ENCODE measurements at places on chromosomes 4 and X.

DNA sequence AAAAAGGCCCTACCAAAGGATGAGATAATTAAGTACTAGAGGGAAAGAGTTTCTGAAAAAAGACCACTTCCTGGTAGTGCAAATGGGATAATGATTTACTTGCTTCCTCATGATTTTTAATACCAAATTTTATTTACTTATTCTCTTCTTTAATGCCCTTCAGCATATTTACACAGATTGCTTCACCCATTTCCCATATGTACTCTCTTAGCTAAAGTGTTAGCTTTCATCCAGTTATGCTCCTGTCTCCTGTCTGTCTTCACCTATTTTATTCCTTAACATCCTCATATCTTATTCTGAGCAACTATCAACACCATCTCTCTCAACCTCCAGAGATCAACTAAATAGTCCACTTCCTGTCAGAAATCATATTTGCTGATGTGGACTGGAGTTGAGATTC, 183.2 kb upstream of the HS3ST1 start:
- no peak for DNase-seq

GRCh38 chr4:99724067-99724466, 66.4 kb upstream of the C4orf54 start:
- DNase-seq = no peak

- DNase-seq = no peak
These were observed 111.8 kb upstream of the MAP3K15 start for GRCh38 chrX:19627081-19627480.

DNA sequence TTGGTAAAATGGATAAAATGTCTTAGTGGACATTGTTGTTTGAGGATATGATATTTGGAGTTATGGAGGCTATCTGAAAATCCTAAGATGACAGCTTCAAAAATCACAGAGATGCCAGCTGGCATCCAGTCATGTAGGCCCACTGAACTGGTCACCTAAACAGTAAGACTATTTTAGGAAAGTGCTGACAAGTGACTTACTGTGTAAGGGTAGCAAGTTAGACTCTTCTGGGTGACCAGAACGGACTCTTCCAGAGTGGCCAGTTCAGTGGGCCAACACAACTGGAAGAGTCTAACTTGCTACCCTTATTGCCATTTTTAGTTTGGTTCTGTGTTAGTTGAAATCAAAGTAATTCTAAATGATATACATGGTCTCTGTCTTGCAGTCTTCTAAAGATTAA, 61.4 kb upstream of the ATP8A1 start:
- DNase-seq = no peak

DNA sequence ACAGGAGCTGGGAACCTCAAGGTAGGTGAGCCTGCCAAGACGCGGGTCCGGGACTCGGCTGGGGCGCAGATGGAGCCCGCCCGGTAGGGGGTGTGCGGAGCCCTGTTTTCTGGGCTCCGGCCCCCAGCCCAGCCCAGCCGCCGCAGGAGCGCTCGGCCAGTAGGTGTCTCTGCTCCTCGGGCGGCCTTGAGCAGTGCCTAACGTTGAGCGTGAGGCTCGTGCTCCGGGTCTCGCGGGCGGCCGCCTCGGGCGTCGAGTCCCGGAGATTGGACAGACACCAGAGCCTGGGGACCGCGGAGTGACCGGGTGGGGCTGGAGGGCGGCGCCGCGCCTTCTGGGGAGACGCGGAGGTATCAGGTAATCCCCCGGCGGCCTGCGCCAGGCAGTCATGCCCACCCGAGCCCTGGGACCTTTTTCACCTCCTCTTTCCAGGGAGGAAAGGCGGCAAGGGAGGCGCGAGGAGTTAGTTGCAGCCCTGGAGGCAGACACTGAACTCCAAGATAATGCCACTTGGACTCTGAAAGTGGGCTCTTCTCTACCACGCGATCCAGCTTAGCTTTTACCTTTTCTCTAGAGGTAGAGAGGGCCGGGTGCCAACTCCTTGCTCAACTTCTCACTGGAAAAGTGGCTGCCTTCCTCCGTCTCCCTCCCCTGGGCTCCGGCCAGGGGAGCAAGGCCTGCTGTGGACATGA, 14.5 kb upstream of the FGG start:
- DNase-seq = no peak

DNA sequence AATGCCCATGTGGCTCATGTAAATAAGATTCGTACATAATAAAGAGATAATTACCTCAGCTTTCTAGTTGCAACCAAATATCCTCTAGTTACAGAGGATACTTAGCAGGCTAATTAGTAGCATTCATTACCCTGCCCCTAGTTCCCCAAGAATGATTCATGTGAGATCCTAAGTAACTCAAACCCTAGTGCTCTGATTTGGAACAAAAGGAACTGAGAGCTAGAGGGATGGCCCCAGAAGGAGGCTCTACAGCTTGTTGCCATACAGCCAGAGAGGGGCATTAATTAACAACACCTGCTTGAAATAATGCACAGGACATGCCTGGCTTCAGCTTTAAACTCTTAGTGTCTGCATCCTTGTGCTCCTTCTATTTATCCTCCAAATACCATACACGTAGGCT, 32.6 kb upstream of the CBR4 start:
- no peak for DNase-seq

GRCh38 chr4:40363382-40363920, 28.3 kb downstream of the CHRNA9 start:
- no peak for DNase-seq

GRCh38 chr4:11496351-11496829, 67.7 kb upstream of the HS3ST1 start:
- DNase-seq = no peak

DNA sequence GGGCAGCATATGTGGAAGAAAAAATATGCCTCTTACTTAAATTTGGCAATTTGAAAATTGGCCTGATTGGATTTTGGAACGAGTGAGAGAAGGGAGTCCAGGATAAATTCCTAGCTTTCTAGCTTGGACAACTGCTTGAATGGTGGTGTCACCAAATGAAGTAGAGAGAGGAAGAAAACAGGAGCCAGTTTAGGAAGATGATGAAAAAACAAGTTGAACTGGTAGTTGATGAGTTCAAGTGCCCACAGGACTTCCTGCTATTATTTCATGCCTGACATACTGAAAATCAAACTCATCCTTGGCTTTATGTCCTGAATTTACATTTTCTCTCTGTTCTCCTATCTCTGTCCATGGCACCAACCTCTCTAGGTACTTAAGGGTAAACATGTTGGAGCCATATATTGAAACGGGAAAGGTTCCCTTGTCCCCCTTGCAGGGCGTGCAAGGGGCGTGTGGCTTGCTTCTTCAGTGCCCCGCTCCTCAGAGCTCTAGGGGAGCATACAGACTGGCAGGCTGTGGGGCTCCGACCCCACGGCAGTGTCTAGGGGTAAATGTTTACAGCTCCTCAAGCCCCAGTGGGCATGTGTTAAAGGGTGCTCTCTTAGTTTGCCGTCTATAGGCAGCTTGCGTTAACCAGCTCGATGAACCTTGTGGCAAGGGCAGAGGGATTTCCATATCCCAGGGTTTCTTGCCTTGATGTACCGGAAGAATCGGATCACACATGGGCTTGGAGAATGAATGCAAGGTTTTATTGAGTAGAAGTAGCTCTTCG, 250.7 kb upstream of the PGRMC2 start:
- no peak for DNase-seq

DNA sequence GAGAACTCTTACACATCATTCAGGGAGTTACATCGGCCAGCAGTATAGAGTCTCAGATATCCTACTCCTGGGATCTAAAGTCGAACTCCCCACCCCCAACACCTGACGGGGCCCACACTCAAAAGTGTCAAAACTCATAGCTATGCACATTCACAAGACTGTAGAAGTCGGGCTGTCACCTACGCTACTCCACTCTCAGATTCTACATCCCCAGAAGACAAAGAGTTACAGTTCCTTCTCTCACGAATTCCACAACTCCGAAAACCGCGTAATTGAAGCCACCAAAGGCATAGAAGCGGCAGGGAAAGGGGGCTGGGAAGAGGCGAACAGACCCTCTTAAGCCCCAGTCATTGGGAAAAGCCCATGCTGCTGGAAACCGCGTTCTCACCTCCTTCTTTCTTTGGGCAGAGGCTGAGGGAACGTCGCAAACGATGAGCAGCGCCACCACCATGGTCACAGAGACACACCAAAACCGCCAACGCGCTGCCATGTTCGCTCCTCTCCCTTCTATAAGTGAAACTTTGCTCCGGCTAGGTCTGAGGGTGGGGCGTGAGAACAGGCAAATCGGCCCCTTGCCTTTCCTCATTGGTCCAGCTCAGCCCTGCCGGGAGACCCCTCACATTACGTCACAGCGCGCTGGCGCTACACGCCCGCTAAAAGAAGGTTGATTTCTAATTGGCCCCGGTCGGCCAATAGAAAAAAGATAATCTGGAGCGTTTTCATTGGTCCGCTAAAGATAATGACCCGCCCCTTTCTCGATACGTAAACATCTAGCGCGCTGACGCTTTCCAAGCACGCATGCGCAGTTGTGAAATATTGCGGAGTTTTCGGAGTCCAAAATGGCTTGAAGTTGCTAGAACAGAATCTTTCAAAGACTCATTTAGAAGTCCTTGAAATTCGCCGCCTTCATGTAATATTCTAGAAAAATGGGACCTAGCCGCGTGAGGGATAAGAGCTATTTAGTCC, at the start of gene MAGT1:
TSS of gene MAGT1 (minus strand) at position 515 of the 966 bp plus-strand sequence. CDS start at position 490, 25 bp downstream.
- peak; percentile 94 for DNase-seq

GRCh38 chr4:124105212-124105611, 607.3 kb downstream of the ANKRD50 start:
- no peak for DNase-seq

DNA sequence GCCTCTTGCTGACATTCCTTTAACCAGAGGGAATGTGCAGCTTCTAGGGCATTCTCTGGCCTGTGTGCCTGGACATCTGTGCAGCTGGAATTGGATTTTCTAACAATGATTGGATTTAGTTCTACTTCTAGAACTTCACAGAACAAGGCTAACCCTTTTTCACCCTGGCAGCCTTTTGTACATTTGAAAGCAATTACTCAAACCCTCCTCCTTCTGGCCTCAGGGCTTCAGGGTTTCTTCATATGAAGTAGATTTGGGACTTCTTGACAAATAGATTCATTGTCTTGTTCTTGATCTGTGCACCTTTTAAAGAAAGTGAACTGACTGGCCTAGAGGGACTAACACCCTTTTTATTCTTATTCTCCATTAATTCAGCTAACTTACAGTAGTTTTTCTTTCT, 30.1 kb downstream of the SPATA18 start:
- no peak for DNase-seq

- no peak for DNase-seq
These were observed 54.6 kb downstream of the USP26 start for GRCh38 chrX:133042260-133042659.

GRCh38 chr4:11842620-11843263, 414.0 kb upstream of the HS3ST1 start:
- no peak for DNase-seq

DNA sequence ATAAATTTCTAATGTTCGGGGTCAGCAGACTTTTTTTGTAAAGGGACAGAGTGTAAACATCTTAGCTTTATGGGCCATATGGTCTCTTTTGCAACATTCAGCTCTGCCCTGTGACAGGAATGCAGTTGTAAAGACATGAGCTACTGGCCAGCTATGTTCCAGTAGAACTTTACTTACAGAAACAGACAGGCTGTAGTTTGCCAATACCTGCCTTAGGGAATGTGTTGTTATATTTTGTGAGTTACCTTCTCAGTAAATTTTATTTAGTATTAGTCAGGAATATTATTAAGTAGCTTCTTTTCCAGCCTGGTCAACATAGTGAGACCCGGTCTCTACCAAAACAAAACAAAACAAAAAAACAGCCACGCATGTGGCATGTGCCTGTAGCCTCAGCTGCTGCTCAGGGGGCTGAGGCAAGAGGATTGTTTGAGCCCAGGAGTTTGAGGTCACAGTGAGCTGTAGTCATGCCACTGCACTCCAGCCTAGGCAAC, 48.7 kb downstream of the HTT start:
- DNase-seq = peak; percentile 52

- no peak for DNase-seq
These were observed 21.9 kb upstream of the SPON2 start for GRCh38 chr4:1194010-1194900.

GRCh38 chr4:1112174-1112820, 1.1 kb downstream of the RNF212 start:
- DNase-seq = no peak

DNA sequence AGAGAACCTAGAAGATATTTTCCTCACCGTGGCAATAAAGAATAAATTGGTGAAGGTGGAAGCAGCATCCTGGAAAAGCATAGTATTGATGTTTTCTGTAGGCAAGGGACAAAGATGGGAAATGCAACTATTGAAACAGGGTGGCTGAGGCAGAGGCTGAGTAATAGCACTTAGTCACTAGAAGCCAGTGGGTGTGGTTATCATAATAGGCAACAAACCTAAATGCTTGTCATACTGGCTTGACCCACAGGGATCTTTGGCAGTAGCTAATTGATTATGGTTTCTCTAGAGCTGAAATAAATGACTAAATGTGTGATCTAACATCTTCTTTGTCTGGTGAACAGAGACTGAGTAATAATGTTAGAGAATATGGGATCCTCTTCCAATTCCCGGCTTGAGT, 353.6 kb upstream of the RPS6KA3 start:
- DNase-seq = no peak

DNA sequence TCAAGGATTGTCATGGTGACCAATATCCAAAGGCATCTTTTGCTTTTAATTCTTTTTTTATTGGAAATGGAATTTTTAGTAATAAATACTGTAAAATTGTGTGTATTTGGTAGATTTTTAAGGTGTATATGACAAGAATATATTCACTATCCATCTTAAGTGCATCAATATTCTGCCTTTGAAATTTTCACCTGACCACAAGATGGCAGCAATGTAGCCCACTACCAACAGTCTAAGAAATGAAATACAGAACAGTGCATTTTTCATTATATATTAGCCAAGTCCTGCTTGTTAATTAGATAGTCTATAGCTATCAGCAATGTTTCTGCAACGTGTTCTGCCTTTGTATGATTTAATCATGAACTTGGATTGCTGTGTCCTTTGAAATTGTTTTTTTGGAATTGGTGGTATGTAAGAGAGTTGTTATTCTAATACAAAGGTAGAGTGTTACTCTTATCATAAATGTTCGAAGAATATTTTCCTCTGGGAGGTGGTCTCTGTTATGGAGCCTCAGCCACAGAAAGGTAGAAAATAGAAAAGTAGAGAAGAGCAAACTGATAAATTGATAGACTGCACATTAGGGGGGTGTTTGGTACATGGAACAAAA, 38.2 kb downstream of the HPGDS start:
- DNase-seq = no peak

DNA sequence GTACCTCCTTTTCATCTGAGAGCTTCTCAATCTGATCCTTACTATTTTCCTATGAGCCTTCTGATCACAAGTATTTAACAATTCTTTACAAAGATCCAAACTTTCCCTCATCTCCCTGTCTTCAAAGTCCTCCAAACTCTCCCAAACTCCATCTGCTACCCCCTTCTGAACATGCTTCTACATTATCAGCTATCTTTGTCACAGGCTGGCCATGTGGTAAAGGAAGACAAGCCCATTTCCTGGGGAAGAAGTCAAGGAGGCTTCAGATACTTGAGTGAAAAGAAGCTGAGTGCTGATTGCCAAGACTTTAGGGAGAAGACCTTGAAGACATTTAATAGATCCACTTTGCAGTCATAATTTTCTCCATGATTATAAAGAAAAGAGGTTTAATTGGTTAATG, 231.4 kb downstream of the CWH43 start:
- DNase-seq = no peak

- DNase-seq = no peak
These were observed 13.9 kb upstream of the KLF3 start for GRCh38 chr4:38650133-38650532.

GRCh38 chr4:76943790-76944189, 5.8 kb upstream of the SEPTIN11 start:
- no peak for DNase-seq

GRCh38 chr4:159222043-159222552, 119.2 kb downstream of the RAPGEF2 start:
- DNase-seq = no peak
